Stimulated activated CD4-positive, alpha-beta T cell treated with anti-CD3 and anti-CD28 coated beads, Interleukin-2, amount 100 ng/mL, for 48 hours (primary cell): ENCODE measurements at places on chromosomes 12 and 14.

DNA sequence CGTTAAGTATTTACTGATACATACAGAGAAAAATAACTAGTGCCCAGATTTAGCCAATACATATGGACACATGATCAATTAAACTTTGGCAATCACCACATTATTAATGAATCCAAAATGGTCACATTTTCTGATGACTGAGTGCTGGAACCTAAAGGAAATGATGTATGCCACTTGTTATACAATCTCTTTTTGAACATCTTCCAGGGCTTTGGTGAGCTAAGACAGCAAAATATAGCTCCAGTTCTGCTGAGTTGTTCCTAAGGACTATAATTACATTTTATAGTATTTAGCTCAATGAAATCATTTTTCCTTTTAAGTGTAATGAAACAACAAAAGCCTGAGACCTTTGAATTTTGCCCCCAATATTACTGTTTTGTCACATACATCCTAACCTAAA lies 329.1 kb upstream of the ATP2B1 start:
- DNase-seq, result no peak

- DNase-seq, result no peak
These were observed 673.9 kb downstream of the SLC16A7 start for GRCh38 chr12:60269611-60270269.

DNA sequence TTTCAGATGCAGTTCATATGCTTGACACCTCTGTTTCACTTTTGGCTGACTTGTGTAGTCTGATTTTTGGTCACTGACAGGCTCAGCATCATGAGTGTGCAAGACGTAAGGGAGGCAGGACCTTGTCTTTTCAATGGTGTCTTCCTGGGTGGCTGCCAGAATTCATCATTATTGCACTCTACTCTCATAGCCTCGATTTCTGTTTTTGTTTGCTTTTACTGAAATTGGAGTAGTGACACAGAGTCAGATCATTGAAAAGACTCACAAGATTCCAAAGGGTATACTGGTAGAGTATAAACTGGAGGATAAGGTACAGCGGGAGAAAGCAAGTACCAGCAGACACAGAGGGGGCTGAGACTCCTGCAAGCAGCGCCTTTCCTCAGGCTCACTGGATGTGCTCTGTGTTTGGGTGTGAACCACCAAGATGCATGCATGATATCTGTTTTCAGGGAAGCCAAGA lies 126.3 kb upstream of the FGD4 start:
- DNase-seq, result no peak

- DNase-seq, result no peak
These were observed 380.8 kb upstream of the TMEM132C start for GRCh38 chr12:127885954-127886750.

GRCh38 chr12:110426406-110426805 lies 22.9 kb upstream of the ANAPC7 start:
- DNase-seq, result no peak
